ENCODE measurements at places on chromosomes 11 and 22.

DNA sequence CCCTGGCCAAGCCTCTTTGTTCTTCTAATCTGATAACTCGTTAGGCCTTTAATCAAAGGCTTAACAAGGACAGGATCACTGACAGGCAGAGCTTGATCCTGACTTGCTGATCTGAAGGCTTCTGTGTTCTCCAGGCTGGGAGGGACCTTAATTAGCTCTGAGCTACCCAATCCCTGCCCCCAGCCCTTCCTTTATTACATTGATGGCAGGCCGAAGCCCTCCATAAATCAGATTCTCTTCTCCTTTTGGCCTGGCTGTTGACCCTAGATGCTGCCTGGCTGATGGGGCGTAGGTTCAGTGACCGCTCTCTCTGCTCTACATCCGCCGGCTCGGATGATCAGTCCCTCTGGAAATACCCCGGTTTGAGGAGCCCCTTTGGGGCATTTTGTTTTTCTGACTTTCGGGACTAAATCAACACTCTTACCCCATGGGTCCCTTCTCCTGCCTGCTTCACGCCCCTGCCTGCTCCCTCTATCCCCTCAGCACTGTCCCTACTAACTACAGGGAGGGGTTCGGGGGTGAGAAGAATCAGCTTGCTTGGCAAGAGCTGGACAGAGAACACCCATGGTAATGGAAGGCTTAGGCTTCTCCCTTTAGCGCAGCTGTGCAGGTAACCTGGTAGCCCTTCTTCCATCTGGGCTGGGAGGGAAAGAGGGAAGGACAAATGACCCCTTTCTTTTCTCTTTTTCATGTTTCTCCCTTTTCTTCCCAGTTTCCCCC, 10.0 kb upstream of the RRM1 start:
- no peak for DNase-seq

- no peak for DNase-seq
Measured at GRCh38 chr11:628056-628455, 1.1 kb upstream of the SCT start.

- no peak for DNase-seq
Measured at GRCh38 chr22:46224044-46224897, 25.8 kb downstream of the CDPF1 start.

DNA sequence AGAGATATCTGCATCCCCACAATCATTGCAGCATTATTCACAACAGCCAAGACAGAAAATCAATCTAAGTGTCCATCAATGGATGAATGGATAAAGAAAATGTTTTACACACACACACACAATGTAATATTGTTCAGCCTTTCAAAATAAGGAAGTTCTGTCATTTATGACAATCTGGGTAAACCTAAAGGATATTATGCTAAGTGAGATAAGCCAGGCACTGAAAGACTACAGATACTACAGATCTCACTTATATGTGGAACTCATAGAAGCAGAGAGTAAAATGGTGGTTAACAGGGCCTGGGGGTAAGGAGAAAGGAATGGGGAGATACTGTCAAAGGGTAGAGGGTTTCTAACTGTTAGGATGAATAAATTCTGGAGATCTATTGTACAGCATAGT, 36.0 kb upstream of the EED start:
- no peak for DNase-seq

GRCh38 chr11:74443071-74443864, 24.1 kb downstream of the KCNE3 start:
- DNase-seq, result no peak

DNA sequence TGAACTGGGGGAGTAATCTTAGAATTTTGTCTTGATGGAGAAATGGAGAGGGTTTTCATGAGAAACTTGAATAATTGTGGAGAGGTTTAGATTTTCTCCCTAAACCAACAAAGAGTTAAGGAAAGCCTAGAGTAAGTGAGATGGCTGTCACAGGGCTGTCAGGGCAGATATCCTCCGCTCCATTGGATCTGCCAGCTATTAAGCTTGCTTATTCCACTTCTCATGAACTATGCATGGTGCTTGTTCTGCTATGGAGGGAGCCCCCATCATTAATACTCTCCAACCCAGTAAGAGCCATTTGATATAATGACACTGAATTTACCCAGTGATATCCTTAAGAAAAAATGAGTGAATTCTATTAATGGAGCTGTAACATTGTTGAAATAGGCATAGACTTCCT, 342.8 kb upstream of the MTNR1B start:
- no peak for DNase-seq

DNA sequence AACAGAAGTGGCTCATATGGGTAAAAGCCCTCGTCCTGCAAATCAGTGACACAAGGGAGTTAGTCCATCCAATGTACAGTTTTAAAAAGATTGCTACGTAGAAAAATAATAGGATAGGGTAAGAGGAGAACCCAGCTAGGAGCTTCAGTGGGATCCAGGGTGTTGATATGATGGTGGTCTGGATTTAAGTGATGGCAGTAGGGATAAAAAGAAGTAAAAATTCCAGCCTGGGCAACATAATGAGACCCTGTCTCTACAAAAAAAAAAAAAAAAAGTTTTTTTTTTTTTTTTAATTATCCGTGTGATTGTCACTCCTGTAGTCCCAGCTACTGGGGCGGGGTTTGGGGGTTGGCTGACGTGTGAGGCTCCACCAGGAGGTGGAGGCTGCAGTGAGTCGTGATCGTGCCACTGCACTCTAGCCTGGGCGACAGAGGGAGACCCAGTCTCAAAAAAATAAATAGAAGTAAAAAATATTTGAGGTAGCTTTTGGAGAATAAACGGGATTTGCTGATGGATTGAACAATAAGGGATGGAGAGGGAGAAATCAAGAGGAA, 7.0 kb upstream of the L3MBTL2 start:
- DNase-seq, result peak; percentile 42

DNA sequence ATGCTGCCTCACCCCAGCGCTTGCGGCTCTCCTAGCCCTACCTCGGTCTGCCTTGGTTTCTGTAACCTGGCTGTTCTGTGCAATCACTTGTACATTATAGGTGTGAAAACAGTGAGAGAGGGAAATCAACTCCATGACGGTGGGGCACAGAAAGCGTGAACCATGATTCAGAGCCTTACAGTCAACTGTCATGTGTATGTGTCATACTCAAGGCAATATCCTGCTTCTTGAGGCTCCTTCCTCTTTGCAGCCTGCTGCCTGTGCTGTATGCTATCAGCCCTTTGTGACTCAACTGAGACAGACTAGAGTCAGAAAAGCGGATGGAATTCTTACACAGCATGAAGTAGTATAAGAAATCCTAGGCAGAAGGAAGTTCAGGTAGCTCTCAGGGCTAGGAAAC, 2.1 kb downstream of the NRIP3 start:
- no peak for DNase-seq

DNA sequence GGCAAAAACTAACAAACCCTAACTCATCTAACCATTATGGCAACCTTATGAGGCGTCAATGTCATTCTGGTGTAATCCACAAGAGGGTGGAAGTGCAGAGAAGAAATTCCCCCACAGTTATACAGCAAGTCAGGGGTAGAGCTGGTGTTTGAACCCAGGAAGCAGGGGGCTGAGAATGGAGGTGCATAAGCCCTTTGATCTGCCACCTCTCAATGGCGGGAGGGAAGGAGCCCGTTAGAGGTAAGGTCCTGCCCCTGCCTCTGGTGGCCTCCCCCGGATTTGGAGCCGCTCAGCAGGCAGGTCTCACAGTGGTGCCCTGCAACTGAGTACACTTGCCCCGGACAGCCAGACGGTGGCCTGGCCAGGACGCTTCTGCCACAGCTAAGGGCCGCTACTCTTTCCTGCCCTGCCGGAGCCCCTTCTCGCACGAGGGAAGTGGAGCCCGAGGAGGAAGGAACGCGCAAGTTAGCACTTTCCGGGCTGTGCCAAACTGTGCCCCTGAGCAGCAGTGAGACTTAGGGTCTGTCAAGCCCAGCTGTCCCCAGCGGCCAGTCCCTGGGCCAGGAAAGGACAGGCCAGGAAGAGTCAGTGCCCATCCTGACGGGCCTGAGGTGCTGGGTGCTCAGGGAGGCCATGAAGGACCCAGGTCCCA, 1.1 kb downstream of the FXYD2 start:
- no peak for DNase-seq

DNA sequence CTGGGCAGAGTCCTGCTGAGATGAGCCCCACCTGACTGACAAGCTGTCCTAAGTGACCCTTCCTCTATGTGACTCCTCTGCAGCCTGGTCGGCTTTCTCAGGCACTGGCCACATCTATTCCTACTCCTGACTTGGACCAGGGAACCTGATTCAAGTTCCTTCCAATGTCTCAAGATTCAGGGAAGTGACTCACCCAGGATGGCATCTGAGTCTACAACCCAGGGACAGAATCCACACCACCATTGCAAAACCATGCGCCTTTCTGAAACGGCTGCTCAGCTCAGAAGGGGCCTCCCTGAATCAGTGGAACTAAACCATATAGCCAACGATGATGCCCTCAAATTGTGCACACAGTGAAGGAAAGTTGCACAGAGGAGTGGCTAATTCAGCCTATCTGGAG, 63.9 kb upstream of the CSNK2A3 start:
- DNase-seq, result no peak

DNA sequence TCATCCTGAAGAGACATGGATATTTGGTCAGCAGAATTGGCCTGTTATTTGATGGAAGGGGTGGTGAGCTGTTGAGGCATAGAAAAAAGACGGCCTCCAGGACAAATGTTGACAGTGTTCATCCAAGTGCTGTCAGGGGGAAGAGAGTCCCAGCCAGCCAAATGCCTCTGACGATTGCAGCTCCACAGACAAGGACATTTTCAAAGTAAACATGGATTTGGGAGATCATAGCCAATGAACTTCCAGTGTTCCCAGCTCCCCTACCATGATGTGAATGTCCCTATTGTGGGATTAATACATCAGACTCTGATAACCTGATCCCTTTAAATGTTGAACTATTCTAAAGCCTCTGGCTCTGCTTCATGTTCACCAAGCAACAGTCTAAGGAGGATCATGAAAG, 31.2 kb upstream of the PSMA1 start:
- no peak for DNase-seq
